ENCODE measurements at places on chromosomes 3 and 15. TPM values are rescaled to one million over a fixed set of nuclear protein-coding genes. Genes with fewer than 3 reads are reported as not detected.
A peak's percentile ranks its signal among the peaks of the same experiment; 100 is the strongest.

SPG11 gene
- total RNA-seq = 54.8 TPM

GRCh38 chr3:87674397-87675161, 384.2 kb downstream of the CGGBP1 start:
- no peak for DNase-seq

DNA sequence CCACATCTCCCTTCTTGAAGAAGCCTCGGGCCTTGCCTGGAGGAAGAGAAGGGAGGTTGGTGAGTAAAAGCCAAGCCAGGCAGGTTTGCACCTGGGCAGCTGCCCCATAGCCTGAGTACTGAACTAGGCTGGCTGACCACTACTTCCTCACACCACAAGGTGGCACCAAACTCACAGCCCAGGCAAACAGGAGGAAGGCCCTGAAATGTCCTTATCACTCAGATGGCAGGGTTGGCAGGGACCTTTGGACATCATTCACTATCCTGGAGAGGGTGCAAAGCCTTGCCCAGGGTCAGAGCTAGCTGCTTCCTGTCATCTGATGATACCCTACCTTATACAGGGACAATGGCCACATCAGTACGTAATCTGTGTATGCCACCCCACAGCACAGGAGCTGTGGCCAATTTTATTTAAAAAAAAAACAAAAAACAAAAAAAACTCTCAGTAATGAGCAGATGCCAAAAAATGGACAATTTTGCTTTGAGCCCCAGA, 2.2 kb upstream of the GRAMD2A start:
- peak; percentile 11 for DNase-seq

- DNase-seq = no peak
Measured at GRCh38 chr15:49492830-49493229, 69.8 kb downstream of the FGF7 start.
